ENCODE measurements at places on chromosomes 5 and 9.

- DNase-seq = no peak
Measured at GRCh38 chr9:93057703-93058354, 672 bp upstream of the SUSD3 start.

GRCh38 chr5:165914456-165914855 is 2377.0 kb upstream of the WWC1 start:
- DNase-seq = no peak

GRCh38 chr9:75962013-75962661 is 71.7 kb downstream of the PCSK5 start:
- no peak for DNase-seq

- no peak for DNase-seq
Measured at GRCh38 chr9:26747611-26748010, 145.0 kb downstream of the CAAP1 start.

DNA sequence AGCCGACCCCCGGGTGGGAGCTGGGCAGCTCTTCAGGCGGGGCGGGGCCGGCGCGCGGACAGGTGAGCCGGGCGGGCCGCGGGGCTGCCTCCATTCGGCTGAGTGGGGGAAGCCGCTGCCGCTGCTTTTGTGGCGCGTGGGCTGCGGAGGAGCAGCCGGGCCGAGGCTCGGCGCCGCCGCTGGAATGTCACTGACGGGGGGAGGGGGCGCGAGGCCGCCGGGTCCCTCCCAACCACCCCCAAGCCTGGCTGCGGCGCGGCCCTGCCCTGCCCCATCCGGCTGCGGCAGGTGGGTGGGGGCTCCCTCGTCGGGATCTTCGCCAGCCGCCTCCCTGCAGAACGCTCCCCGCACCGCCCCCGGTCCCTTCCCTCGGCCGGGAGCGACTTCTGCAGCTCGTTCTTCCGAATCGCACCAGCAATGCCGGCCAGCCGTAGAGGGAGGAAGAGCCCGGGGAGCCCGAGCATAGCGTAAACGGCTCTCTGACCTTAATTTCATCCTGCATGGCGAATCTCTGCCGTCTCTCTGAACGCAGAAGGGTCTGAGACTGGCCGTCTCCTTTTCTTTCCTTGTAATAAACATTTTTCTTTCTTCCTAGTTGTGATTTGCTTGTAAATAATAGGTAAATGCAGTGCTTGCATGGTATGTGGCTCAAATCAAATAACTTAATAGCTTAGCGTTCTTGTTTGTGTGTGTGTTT is 505 bp downstream of the SPTAN1 start:
- peak; percentile 64 for DNase-seq

DNA sequence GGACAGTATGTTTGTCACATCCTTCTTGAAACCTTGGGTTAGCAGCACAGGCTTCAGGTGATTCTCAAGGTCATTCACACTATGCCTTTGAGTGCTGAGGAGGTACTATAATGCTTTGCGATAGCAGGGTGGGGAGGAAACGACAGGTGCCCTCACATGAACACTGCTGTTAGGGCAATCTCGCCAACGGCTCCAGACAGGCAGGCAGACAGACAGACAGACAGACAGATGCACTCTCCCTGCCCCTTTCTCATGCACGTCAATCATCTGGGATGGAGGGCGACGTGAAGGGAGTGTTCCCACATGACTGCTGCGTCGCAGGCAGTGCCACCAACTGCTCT is 82.9 kb downstream of the RAPGEF1 start:
- no peak for DNase-seq

- DNase-seq = peak; percentile 62
Measured at GRCh38 chr9:135480071-135480939, 723 bp downstream of the PPP1R26 start.

- no peak for DNase-seq
Measured at GRCh38 chr5:104763216-104763615, 1200.6 kb upstream of the NUDT12 start.

DNA sequence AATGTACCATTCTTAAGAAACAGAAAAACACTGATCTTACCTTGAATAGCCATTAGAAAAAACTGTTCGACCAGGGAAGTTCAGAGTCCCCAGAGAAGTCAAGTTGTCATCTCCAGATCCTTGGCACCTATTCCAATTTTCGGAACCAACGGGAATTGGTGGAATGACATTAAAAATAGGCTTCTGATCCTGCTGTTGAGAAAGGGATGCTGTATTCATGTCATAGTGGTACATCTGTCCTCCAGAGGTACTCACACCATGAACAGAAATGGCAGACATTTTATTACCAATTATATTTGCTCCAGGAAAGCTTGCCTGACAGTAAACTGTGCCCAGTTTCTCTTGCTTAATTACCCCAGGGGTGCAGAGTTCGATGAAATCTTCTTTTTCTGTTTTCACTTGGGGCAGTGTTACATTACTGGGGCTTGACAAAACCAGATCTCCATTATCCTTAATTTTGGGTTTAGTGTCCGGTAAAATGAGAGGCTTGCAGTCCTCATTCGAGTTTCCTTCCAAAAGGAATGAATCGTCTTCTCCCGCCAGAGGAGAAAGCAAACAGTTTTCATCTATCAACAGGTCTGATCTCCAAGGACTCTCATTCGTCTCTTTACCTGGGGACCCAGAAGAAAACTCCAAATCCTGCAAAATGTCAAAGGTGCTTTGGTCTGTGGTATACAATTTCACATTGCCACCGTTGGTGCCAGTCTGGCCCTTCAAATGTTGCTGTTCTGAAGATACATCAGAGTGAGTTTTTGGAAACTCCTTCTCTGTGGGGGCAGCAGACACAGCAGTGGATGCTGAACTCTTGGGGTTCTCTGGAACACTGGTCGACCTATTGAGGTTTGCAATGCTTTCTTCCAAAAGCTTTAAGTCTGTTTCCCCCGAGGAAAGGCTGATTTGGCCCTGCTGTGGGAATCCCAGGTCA is 3.6 kb downstream of the NR3C1 start:
- no peak for DNase-seq

- DNase-seq = no peak
Measured at GRCh38 chr5:67181648-67182221, 14.9 kb downstream of the CD180 start.

- no peak for DNase-seq
Measured at GRCh38 chr9:91795598-91796241, 154.3 kb downstream of the ROR2 start.

- DNase-seq = no peak
Measured at GRCh38 chr5:161414896-161415295, 131.6 kb downstream of the GABRB2 start.

GRCh38 chr9:130842545-130842944 is 7.5 kb downstream of the ABL1 start:
- DNase-seq = no peak
